ENCODE measurements at places on chromosomes 6 and 20.

- DNase-seq: no peak
Observed at GRCh38 chr20:17107127-17107526, 119.7 kb upstream of the PCSK2 start.

- no peak for DNase-seq
Observed at GRCh38 chr6:43509142-43509983, 783 bp downstream of the LRRC73 start.

- no peak for DNase-seq
Observed at GRCh38 chr6:131769385-131770141, 38.3 kb upstream of the ENPP1 start.

DNA sequence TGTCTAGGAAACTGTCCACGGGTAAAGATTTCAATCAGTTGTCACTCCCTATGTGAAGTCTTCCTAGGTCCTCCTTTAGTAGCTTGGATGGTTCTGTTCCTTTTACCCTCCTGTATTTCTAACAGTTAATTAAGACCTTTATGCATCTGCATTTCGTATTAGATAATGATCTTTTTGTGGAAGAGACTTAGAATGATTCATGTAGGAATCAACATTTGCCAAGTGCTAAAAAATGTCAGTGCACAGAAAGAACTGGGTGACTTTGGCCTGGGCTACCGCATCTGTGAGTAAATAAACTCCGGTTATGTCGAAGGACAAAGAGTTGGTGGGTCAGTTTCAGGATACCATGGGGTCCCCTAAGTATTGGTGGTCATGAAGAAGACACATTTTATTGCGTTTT is 918.0 kb downstream of the TFAP2A start:
- no peak for DNase-seq

DNA sequence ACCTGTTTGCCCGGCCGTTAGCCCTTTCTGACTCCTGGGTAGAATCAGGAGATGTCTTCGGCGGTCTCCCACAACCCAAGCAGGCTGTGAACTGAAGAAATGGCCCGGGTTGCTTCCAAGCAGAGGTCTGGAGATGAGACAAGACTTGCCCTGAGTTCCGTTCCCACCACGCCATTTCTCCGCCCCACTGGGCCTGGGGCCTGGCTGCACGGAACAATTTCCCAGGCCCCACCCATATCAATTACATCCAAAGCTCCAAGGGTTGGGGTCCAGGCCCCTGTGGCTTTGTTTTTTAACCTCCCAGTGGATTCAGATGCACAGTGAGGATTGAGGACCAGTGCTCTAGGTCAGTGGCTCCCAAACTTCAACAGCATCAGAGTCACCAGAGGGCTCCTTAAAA is 214.5 kb upstream of the ARID1B start:
- no peak for DNase-seq

DNA sequence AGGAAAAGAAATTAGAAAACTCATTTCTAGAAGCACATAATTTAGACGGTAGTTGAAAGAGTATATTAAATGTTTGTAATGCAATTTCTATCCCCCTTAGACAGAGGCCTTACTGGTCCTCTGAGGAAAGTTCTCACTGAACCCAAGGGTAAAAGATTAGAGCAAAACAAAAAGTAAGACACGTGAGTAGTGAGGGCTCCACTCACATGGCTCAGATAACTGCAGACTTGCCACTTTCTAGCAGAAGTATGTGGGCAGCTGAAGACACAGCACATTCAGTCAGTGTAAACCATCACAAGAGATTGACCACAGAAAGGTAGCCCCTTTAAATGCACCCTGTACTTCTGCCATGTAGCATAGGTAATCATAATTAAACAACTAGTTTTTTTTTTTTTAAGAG is 193.8 kb downstream of the BTBD9 start:
- DNase-seq: no peak
